ENCODE measurements at places on chromosomes 3 and 15.

DNA sequence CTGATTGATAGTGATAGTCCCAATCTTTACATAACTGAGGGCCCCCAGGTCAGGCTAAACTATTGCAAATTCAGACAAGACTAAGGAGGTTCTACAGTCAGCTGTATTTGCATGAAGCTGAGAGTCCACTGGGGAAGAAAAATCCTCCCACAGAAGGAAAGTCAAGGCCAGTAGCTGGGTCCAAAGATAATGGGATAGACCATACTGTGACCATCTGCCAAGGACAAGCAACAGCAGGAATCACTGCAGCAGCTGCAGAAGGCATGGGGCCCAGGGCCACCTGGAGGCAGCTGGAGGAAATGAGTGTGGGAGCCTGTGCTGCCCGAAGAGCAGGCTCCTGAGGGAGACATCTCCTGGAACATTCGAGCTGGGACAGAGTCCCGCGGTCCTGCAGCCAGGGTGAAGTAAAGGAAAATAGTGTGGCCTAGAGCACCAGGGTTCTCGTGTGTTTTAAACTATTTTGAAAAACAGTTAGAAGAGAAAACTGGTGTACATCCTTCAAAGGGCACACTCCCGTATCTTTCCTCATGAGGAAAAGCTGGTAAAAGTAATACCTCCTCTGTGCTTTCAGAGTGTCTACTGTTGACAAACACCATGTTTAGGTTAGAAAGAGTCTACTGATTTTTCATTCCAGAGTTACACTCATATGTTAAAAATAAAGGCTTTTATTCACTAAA lies 13.2 kb upstream of the TMEM212 start:
- peak; percentile 56 for DNase-seq

DNA sequence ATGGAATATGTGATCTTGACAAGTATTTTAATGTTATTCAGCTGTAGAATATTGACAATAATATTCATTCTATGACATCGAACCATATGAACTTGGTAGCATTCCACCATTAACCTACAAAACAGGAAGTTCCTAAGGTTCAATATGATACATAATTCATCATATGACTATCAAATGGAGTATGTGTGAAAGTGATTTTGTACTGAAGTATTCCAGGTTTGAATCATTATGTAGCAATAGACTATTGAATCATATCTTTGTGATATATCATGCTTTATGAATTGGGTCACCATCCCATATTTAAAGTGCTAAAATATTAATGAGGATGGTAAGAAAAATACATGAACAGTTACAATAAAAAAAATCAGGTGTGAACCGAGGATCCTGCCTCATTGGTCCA lies 95.1 kb downstream of the TP63 start:
- no peak for DNase-seq

GRCh38 chr15:42734076-42734672 lies 2.8 kb downstream of the CDAN1 start:
- no peak for DNase-seq

GRCh38 chr3:36867810-36868209 lies 77.0 kb downstream of the TRANK1 start:
- DNase-seq, result no peak

DNA sequence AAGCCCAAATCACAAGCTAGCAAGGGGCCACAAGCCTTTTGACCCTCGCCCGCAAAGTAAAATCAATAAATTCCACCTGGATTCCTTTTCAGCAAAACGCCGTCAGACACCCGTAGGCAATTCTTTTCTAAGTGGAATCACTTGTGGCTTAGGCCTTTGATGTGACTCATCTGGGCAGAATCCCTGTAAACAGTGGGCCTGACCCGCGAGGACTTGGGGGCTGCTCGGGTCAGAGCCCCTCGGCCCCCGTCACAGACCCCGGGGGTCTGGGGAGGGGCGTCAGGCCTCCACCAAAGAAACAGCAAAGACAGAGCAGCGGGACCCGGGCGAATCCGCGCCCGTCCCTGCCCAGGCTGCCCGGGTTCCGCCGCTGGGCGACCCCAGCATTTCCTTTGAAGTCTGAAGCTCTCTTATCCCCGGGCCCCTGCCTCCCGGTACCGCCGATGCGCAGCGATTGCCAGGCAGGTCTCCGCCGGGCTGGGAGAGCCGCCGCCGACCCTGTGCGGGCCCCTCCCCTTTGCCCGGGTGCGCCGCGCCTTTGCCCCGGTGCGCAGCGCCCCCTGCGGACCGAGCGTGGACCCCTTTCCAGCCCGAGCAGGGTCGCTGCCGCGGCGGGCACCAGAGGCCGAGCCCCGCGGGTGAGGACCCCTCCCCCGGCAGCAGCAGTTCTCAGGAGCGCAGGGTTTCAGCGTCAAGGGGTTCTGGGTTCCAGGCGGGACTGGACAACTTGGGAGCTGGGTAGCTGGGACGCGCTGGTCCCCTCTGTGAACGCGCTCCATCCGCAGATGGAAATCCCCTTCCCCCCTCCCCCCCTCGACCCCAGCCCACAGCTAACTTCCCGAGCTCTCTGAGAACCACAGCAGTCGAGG lies 178.3 kb downstream of the UACA start:
- no peak for DNase-seq

GRCh38 chr3:120765830-120766493 lies 23.4 kb downstream of the GTF2E1 start:
- no peak for DNase-seq

GRCh38 chr3:48820612-48821324 lies 26.9 kb downstream of the PRKAR2A start:
- no peak for DNase-seq

DNA sequence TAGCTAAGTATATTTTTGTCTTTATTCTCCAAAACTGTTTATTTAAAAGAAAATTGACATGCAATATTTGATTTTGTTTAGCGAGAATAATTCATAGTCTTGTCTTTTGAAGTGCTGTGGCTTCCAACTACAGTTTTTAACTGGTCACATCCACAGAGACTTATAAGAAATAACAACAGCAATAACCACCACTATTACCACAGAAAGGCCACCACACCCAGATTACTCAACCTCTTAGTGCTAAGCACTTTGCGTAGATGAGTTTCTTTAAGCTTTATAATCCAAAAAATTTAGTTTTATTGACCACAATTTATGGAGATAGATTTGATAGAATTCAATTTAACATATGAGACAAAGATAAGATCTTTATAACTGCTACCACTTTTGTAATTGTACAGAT lies 468.4 kb upstream of the UBE2E2 start:
- no peak for DNase-seq

GRCh38 chr3:50572158-50572557 lies 2.8 kb downstream of the HEMK1 start:
- DNase-seq, result peak; percentile 43

DNA sequence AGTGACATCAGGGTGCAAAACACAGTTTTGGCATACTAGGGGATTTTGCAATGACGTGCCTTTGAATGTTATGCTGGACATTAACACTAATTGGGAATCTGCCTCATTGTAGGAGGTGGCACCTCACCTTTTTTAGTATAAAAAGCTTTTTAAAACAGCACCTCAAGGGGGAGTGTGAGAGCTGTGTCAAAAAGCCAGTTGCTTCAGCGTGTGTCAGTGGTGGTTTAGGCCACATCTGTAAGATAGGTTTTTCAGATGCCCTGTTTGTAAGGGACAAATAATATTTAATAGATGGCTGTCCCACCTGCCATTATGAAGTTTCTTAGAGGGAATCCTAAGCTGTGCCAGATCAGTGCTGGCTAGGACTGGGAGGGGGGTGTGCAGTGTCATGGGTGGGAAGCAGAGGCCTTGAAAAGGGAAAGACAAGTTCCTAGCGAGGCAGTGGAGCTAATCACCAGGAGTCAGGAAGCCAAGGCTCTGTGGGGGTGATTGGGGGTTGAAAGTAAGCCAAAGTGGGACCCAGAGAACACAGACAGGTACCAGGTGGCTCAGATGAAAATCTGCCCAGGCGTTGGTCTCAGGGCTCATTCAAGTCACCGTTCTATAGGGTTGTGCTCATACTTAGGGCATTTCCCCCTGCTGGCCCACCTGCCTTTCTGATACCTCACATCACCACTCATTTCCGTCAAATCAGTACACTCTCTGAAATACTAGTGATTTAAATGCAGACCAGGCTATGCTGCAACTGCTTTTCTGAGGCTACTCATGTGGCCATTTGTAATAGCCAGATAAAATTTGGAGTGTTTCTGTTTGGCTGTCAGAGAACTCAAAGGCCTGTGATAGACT lies 120.5 kb downstream of the BBX start:
- no peak for DNase-seq

- DNase-seq, result peak; percentile 26
These were observed 311.3 kb downstream of the UACA start for GRCh38 chr15:70451821-70452653.

- peak; percentile 50 for DNase-seq
These were observed 94.9 kb downstream of the BCHE start for GRCh38 chr3:165742351-165742750.

DNA sequence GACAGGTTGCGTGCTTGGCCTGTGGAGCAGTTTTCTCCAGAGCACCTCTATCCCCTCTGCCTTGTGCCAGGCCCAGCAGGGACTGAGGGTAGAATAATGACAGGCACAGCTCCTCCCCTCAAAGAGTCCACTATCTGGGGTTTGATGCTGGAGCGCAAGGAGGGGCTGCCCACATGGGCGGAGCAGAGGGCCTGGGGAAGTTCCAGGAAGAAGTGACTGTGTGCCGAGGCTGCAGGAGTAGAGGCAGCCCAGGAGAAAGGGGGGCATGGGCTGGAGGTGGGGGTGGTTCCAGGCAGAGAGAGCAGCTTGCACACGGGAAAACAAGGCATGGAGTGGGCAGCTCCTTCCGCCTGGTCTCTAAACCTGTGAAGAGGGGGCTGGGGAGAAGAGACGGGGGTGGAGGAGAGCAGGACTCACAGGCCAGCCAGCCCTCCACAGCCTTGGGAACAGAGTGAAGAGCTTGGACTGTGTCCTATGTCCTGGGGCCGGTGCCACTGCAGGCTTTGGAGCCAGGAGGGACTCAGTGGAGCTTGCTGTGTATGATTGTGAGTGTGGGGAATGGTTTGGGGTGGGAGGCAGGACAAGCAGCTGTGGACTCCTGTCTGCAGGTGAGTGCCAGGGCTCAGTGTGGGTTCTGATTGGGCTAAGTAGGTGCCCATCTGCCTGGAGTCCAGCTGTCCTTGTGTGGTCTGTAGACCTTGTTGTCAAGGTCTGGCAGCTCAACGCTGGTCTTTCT lies 48.1 kb downstream of the APBA2 start:
- no peak for DNase-seq

DNA sequence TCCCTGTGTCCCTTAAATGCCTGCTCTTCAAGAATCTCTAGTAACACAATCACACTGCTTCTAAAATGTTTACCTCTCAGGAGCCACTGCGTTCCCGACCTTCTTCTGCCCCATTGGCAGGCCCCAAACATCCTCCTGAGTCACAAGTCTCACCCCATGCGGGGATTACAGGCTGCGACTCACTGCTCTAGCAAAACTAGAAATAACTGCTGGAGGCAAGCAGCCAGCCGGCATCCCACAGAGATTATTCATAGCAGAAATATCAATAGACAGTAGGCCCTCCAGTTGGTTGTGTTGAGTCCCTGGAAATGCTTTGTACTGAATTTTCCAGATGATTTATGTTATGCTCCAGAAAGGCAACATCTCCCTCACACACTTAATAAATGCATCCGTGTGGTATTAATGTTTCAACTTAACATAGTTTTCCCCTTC lies 64.8 kb downstream of the RFTN1 start:
- peak; percentile 4 for DNase-seq

GRCh38 chr3:138939561-138940241 lies 7.2 kb downstream of the FOXL2 start:
- DNase-seq, result no peak

GRCh38 chr3:52934630-52935530 lies 37.5 kb upstream of the STIMATE start:
- DNase-seq, result peak; percentile 3

- DNase-seq, result no peak
These were observed 26.8 kb upstream of the ELP6 start for GRCh38 chr3:47540281-47540680.

DNA sequence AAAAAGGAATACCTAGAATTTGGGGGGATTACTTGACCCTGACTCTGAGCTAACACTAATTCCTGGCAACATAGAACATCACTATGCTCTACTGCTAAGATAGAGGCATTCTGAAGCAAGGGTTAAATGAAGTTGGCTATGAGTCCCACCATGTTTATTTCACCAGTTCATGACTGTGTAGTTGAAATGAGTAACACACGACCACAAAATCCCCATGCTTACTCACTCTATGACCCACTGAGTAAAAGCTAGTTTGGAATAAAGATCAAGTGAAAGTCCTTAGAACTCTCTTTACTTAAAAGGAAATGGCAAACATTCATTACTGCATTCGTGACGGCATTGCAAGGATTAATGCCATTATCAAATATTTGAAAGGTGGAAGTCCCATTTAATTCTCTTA lies 47.4 kb downstream of the MRPL46 start:
- DNase-seq, result no peak

- DNase-seq, result no peak
These were observed 91.5 kb upstream of the MEF2A start for GRCh38 chr15:99473981-99474906.

DNA sequence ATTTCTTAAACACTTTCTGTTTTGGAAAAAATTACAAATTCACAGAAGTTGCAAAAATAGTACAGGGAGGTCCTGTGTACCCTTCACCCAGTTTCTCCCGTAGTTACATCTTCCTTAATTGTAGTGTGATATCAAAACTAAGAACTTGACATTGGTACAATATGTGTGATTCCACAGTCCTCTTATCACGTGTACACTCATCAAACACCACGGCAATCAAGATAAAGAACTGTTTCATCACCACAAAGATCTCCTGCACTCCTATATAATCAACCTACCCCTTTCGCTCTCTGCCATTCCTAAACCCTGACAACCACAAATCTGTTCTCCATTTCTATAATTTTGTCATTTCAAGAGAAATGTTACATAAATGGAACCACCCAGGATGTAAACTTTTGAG lies 31.4 kb downstream of the POMGNT2 start:
- DNase-seq, result no peak

DNA sequence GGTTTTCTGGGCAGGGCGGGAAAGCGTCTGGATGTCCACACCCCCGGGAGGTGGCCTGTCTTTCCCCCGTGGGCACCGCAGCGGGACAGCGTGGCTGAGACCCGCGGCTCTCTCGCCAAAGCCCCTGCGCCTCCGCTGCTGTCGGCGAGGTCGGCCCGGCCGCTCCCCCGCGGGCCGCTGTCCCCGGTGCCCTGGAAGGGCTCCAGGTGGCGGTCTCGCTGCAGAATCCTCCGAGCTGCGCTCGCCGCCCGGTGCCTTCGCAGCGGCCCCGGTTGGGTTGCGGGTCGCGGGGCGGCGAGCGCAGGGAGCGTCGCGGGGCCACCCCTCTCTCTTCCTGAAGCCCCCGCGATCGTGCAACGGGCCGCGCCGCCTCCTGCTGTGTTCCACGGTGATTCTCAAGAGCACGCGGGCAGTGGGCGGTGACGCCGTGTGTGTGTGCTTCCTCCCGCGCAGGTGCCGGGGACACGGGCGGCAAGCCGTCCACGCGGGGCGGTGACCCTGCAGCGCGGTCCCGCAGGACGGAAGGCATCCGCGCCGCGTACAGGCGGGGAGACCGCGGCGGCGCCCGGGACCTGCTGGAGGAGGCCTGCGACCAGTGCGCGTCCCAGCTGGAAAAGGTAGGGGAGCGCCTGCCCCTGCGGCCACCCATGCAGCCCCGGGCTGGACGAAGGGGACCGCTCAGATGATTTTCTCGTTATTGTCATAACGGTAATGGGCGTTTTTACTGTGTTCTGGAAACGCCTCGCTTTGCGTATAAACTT lies 54.4 kb downstream of the LRRK1 start:
- DNase-seq, result no peak
